ENCODE measurements at places on chromosomes 4 and X.

DNA sequence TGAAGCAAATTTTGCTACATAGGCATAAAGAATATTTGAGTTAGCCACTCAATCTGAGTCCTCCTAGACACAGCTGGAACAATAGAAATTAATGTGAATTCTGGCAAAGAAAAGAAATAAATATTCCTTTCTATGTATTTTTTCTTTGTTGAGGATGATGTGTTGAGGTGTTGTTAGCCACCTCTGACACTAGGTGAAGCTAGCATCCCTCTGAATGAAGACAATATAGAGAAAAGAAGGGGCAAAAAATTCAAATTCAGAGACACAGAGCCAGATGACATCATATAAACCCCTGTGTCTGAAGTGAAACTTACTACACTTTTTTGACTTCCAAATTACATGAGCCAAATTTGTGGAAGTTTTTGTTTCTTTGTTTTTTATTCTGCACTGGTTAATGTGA lies 34.6 kb upstream of the TMPRSS11D start:
- DNase-seq: no peak

DNA sequence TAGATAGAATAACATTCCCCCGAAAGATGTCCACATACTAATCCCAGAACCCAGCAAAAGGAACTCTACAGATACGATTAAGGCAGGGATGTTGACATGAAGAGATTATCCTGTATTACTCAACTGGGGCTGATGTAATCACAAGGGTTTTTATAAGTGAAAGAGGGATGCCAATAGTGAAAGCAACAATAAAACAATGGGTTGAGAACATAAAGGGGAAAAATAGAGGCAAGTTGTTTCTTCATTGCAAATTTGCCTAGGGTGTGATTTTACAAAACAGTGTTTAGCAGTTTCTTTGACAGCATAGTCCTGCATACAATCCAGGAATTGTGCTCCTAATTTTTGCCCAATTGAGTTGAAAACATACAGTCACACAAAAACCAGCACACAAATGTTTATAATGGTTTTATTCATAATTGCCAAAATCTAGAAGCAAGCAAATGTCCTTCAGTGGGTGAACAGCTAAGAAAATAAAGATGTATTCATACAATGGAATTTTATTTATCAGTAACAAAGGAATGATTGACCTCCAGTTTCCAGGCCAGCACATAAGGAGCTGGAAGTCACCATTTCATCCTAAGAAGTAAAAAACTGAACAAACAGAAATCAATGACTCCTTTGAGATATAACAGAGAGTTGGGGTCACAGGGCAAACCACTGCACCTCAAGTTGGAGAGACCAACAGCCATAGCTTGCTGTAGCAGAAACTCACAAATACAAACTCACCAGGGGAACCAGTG lies 107.2 kb downstream of the CENPC start:
- no peak for DNase-seq

DNA sequence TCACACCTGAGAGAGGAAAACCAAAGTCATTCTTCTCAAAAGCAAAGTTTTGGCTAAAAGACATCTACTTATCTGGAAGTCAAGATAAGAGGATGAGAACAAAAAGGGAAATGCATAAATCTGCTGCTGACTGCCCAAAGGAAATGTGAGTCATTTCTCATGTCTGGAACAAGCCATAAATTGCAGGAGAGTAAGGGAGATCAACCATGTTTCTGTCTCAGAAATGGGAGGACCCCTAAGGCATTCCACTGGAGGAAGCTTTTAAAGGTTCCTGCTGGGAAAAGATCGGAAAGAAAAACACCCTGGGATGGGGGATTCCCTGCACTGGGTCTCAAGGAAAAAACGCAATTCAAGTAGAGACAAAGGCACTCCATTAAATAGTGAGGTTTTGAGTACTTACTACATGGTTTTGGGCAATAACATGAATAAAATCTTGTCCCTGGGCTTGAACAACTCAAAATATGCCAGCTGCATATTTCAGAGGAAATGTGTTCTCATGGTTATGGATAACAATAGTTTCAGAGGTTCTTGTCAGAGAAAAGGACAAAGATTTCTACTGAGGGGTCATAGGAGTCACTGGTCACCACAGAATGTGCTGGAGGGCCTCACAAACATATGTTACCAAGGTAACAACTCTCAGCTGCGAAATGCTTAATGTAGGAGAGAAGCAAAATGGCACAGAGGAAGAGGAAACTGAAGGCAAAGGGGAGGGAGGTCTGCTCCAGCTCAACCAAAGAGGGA lies 19.3 kb downstream of the GPR143 start:
- no peak for DNase-seq

DNA sequence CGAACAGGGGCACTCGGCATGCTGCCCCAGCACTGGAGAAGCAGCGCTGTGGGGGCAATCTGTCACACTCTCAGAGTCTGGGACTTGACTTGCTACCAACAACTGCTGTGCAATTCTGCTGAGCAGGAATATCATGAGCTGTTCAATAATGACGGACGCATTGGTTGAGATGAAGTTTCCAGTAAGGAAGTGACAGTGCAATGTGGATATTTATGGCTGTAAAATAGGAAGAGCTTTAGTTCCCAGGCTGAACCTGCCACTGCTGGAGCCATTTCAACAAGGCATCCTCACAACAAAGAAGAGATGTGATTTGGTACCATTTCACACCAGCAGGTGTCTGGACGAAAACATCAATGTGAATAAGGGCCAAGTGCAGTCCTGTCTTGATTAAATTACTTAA lies 24.2 kb downstream of the CHST7 start:
- DNase-seq: no peak

GRCh38 chr4:154064244-154064643 lies 275.4 kb upstream of the SFRP2 start:
- DNase-seq: no peak

DNA sequence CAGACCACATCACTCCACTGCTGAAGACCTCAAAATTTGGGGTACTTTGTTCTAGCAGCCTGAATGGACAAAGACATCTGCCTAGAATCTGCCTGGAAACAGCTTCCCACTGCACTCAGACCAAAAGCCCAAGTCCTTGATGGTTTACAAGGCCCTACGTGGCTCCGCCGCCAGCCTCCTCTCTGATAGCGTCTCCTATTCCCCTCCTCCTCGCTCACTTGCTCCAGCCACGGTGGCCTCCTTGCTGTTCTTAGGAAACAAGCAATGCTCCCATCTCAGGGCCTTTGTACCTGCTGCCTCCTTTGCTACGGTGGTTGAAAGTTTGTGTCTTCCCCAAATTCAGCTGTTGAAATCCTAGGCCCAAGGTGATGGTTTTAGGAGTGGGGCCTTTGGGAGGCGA lies 34.7 kb upstream of the SORCS2 start:
- no peak for DNase-seq

- DNase-seq: no peak
These were observed 33.0 kb upstream of the TTC29 start for GRCh38 chr4:146978641-146979040.

DNA sequence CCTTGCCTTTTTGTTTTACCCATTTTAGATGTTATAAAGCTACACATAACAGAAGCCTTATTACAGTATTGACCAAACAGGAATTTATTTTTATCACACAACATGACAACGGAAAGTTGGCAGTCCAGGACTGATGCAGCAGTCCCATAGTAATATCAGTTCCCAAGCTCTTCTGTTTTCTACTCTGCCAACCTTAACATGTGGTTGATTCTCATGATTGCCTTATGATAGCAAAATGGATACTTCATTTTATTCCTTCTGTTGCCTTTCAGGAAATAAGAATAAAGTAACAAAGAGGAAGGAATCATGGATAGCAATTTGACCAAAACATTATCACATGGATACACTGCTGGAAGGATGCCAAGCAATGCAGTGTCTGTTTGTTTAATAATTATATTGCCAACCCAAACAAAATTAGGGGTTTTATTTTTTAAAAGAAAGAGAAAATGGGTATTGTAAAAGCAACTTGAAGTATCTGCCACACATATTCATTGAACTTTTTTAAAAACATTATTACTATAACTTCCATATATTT lies 275.7 kb downstream of the STPG2 start:
- no peak for DNase-seq

GRCh38 chr4:17647927-17648326 lies 33.5 kb downstream of the MED28 start:
- no peak for DNase-seq

- no peak for DNase-seq
These were observed 2498.1 kb downstream of the PCDH7 start for GRCh38 chr4:33218238-33218637.

GRCh38 chrX:25976683-25977310 lies 161.3 kb upstream of the MAGEB18 start:
- no peak for DNase-seq

GRCh38 chr4:138918169-138918869 lies 97.3 kb upstream of the NOCT start:
- no peak for DNase-seq

- DNase-seq: no peak
These were observed 105.1 kb downstream of the ADGRA3 start for GRCh38 chr4:22410645-22411247.

All from stimulated activated CD4-positive, alpha-beta T cell treated with anti-CD3 and anti-CD28 coated beads, Interleukin-1b, Interleukin-23, amount 100 ng/mL, for 24 hours (primary cell).